ENCODE measurements at places on chromosomes 6 and 20.

DNA sequence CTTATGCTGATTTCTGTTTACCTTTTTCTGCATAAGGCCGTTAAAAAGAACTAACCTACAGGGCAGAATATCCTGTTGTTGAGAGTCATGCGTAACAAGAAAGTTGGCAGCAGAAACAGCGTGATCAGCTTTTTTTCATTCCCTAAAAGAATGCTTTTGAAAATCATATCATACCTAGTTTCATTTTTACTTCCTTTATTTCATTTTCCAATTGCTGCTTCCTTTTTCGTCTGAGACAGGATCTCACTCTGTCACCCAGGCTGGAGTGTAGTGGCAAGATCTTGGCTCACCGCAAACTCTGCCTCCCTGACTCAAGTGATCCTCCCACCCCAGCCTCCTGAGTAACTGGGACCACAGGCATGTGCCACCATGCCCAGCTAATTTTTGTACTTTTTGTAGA lies 4.1 kb downstream of the CALHM6 start:
- no peak overlapping the region for H3K4me3 ChIP-seq
- no peaks in the 10 kb centered on the region for H3K4me1 ChIP-seq
- H3K27ac ChIP-seq = no peak overlapping the region
- DNase-seq = no peak
- H3K27me3 ChIP-seq = no peaks in the 10 kb centered on the region

DNA sequence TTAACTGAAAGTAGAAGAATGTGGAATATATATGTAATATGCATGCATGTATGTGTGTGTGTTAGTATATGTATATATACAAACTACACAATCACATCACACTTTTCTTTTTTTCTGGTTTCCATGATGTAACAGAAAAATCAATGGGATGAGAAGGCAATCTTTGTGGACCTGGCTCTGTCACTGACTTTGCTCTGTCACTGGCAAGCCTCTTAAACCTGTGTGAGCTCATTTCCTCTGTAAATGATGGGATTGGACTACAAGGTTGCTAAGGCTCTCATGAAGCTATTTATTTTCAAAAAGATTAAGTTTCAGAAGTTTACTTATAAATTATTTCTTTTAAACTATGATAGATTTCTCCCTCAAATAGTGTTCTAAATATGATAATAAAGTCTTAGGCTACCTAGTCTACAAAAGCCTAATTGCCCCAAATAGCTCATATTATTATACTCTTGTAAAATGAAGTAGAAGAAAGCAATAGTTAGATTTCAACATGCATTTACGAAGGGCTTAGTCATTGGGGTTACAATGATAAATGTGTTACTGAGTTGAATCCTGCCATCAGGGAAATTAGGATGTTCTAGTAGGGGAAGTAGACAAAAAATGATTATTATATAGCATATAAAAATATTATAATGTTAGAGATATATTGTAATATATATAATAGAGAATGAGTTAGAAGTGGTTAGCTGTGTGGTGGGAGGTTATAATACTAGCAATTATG lies 129.3 kb downstream of the AFG1L start:
- H3K36me3 ChIP-seq = no peaks in the 10 kb centered on the region
- H3K4me3 ChIP-seq = no peak overlapping the region
- no peaks in the 10 kb centered on the region for H3K27me3 ChIP-seq
- DNase-seq = no peak
- H3K4me1 ChIP-seq = no peaks in the 10 kb centered on the region

- H3K36me3 ChIP-seq = no peaks in the 10 kb centered on the region
- no peak overlapping the region for H3K27ac ChIP-seq
- H3K27me3 ChIP-seq = no peaks in the 10 kb centered on the region
- DNase-seq = no peak
- H3K4me3 ChIP-seq = no peak overlapping the region
Measured at GRCh38 chr20:40284611-40285010, 404.4 kb downstream of the MAFB start.

DNA sequence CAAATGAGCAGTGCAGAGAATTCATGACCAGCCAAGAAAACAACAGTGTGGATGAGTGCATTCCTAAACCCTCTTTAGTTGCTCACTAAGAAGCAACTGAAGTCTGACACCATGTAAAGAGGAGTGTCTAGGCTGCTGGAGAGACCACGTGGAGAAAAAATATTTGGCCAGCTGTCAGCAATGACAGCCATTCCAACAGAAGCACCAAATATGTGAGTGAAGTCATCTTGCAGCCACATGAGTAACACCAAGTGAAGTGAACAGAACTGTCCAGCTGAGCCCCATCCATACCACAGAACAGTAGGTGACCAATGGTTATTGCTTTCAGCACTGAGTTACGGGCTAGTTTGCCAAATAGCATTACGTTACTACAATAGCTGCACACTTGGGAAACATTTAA lies 89.4 kb downstream of the TBXT start:
- no peak overlapping the region for H3K27ac ChIP-seq
- no peak overlapping the region for H3K4me3 ChIP-seq
- no peak for DNase-seq
- H3K36me3 ChIP-seq = no peaks in the 10 kb centered on the region
- H3K27me3 ChIP-seq = no peaks in the 10 kb centered on the region

DNA sequence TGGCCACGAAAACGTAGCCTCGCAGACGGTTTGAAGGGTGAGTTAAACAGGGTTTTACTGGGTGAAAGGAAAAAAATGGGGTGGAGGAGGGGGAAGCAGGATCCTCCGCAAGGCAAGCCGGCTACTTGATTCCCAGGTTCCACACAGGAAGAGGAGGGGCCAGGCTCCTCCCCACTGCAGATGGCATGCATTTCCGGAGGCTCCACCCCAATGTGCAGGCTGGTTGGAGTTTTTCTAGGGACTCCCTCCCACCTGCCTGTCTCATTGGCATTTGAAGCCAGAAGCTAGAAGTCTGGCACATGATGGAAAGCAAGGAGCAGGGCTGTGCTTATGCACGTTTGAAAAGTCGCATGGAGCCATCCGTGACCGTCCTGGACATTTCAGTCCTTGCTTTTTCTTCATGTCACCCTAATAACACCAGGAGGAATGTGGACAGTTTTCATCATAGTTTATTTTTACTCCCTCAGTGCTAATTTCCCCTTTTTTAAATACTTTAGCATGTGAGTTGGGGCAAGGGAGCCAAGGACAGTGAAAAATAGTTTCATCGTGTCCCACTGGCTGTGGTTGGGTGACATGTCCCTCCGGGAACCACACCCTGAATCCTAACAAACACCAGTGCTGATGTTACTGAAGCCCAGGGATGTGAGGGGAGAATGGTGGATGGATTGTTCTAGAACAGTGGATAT lies 100.1 kb upstream of the INSM1 start:
- no peaks in the 10 kb centered on the region for H3K27me3 ChIP-seq
- H3K27ac ChIP-seq = no peak overlapping the region
- H3K36me3 ChIP-seq = no peaks in the 10 kb centered on the region
- H3K4me3 ChIP-seq = no peak overlapping the region

Measured in ascending aorta (tissue), 2 donors.